ENCODE measurements at places on chromosomes 16 and 17.

DNA sequence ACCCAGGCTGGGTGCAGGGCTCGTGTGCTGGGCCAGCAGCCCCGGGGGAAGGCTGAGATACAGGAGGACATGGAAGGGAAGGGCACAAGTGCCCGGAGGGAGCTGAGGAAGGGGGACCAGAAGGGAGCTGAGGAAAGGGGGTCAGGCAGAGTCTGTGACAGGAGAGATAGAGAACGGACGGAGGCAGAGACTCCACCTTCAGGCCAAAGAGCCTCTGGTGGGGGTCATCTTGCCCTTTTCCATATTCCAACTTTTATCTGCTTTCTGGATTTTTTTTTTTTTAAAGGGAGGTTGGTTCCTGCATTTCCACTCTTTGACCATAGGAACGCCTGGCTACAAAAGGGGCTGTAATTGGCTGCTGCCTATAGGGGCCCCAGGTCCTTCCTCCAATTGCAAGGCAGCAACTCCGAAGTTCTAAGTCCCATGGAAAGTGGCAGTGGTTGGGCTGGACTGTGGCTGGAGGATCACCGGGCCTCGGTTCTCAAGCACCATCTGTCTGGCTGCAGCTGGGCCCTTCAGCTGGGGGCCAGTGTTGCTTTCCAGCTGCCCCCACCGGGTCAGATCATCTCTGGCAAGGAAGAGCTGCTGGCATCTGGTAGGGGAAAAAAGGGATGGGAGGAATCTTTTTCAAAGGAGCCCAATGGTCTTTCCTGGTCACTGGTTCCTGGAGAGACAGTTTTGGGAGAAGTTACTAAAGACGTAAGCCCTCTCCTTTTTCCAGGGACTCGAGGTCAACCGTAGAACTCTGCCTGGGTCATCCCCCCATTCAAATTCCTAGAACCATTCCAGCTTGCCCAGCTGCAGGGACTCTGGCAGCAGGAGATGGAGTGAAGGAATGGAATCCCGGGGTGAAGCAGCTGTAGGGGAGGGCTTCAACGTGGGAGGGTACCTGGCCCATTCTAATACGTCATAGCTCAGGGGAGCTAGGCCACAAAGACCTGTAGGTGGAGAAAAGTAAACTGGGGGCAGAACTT lies 13.1 kb upstream of the MRPS23 start:
- DNase-seq: peak; percentile 51

DNA sequence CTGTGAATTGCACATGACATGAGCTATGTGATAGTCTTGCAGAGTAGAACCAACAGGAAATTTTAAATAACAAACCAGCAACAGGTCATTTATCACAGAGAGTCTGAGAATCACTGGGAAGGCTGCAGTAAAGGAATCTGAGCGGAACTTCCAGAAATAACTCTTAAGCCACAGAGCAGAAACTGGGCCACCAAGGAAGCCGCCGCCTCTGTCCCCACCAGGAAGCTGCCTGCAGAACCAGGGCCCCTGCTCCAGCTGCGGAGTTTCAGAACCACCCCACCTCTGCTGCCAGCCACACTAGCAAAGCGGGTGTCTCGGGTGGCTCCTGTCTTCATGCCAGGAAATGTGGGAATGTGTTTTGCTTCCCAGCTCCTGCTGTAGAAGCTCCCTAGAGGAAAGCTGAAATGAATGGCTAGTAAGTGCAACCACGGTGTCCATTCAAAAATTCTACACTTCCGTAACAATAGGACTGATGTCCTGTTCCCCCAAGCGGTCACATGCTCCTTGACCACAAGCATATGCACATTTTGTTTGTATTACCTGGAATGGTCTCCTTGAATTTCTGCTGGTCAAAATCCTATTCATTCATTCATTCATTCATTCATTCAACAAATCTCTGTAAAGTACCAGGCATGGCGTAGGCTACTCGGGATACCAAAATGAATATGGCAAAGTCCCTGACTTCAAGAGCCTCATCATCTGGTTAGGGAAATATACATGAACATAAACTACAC lies 7.7 kb upstream of the ITPRIPL2 start:
- DNase-seq: peak; percentile 15

GRCh38 chr17:39981207-39981741 lies 667 bp downstream of the PSMD3 start:
- no peak for DNase-seq

- no peak for DNase-seq
Observed at GRCh38 chr17:74181341-74181740, 22.1 kb upstream of the RPL38 start.

DNA sequence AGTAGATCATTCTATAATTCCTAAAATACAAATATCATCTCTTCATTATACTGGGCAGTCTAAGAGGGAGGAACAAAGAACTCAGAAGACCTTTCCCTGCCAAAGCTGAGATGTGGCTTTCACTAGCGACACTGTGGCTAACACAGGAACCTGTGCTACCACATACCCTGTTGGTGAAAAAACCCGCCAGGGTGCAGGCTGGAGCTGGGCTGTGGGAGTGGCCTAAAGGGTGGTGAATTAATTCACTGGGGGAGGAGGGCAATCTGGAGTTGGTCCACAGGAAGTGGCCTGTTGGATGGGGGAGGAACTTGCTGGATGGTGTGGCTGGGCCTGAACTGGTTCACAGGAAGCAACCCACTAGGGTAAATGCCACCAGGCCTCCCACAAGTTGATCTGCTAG lies 7.4 kb downstream of the ZNF594 start:
- DNase-seq: no peak

DNA sequence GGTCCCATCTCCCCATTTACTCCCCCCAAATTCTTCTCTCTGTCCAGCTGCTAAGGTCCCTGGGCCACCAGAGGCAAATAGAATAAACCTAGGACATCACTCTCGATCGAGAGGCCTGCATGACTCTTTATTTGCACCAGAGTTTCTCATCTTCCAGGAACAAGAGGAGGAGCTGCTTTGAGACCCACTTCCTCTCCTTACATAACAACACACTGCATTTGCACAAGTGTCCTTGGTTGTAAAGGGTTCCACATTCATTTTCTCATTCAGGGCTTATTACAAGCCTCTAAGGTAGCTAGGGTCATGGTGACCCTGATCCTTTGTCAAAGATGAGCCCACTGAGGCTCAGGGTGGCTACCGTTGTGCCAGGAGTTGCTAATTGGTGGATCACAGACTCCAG lies 38.1 kb upstream of the RHOT1 start:
- DNase-seq: no peak

- no peak for DNase-seq
Observed at GRCh38 chr17:39782481-39782880, 44.7 kb downstream of the GRB7 start.

GRCh38 chr16:50292566-50292948 lies 26.2 kb downstream of the ADCY7 start:
- DNase-seq: no peak

- DNase-seq: no peak
Observed at GRCh38 chr16:58264961-58265479, 29.8 kb downstream of the PRSS54 start.

GRCh38 chr17:61179380-61179806 lies 220.2 kb upstream of the TBX2 start:
- no peak for DNase-seq

GRCh38 chr17:61510237-61510636 lies 58.0 kb downstream of the TBX4 start:
- no peak for DNase-seq

- DNase-seq: peak; percentile 43
Observed at GRCh38 chr17:45992904-45993303, 6.1 kb upstream of the STH start.

GRCh38 chr17:15780188-15780587 lies 48.1 kb downstream of the TBC1D26 start:
- no peak for DNase-seq

DNA sequence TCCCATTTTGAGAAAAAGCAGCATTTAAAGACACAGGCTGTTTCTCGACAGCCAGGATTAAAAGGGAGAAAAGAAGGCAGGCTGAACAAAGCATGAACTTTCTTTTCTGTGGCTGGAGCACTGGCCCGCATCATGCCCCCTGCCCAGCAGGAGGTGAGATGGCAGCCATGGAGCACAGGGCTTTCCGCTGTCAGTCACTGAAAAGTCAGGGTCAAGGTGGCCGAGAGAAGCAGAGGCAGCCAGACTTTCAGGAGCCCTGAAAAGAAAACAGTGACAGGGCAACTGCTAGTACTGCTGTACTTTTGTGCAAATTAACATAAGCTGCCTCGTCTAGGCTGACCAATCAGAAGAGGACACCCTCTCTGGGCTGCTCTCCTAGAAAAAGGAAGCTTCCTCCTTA lies 5.8 kb upstream of the GP2 start:
- no peak for DNase-seq

DNA sequence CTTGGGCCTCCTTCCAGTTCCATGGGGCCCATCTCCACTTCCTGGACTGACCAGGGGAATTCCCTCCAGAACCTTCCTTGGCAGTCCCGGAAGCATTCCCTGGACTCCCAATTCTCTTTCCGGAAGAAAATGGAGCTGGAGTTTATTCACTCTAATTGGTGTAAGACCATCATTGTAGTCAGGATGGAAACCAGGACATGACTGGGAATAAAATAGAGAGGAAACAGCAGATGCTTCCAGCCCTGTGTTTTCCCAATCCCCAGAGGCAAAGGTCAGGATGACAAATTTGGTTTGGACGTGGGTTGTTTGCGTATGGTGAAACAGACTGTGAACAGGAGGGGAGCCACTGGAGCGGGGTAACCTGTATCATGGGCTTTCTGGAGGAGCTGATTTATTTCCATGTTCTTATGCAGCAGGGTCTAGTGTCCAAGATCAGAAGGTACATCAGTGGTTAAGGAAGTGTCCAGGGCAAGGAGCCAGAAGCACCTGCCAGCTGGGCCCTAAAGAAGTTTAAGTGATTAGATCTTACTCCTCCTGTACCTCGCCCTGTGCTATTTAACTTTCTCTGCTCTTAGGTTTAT lies 8.5 kb upstream of the LONP2 start:
- DNase-seq: no peak

GRCh38 chr16:84354306-84354705 lies 14.0 kb upstream of the ATP2C2 start:
- DNase-seq: no peak

GRCh38 chr17:50191359-50192143 lies 9.9 kb downstream of the COL1A1 start:
- no peak for DNase-seq

- DNase-seq: no peak
Observed at GRCh38 chr16:48201515-48202201, 42.4 kb upstream of the LONP2 start.

DNA sequence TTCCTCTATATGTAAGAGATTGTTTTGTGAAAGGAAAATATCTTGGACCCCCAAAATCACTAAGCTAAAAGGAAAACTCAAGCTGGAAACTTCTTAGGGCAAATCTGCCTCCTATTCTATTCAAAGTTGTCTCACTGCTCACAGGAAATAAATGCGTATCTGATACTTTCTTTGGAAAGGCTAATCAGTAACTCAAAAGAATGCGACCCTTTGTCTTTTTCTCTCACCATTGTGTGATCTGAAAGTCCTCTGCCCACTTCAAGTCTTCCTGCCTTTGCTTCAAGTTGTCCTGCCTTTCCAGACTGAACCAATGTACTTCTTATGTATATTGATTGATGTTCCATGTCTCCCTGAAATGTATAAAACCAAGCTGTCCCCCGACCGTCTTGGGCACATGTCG lies 157.3 kb downstream of the KIF2B start:
- peak; percentile 28 for DNase-seq

DNA sequence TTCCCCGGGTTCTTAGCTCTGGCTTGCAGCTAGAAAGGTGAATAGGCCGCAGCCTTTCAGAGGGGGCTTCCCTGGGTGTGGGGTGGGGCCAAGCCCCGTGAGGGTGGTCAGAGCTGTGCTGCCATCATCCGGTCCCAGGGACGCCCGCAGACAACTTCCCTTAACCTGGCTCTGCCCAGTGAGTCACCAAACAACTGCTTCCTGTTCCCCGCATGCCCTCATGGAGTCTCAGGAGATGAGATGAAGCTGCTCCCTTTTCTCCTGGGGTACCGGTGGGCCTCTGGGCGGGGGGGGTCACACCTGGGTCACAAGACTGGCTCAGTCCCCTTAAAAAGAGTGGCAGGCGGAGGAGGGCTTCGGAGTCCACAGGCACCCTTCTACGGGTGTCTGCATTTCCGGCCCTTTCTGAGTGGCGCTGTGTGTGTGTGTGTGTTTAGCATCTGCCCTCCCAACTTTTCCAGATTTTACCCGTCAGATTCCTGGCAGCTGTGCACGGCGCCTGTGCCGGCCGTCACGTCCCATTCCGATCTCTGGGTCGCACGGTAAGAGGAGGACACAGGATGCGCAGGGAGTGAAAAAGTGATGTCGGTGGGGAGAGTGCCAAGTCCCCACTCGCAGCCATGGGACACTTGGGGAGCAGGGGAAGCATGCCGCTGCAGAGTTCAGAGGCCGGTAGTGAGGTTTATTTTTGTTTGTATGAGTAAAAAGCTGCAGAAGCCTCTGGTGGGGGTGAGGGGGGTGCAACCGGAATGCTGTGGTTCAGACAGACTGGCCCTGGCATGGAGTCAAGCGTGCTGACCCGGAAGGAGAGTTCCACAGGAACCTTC lies 16.8 kb downstream of the HIC1 start:
- DNase-seq: no peak

DNA sequence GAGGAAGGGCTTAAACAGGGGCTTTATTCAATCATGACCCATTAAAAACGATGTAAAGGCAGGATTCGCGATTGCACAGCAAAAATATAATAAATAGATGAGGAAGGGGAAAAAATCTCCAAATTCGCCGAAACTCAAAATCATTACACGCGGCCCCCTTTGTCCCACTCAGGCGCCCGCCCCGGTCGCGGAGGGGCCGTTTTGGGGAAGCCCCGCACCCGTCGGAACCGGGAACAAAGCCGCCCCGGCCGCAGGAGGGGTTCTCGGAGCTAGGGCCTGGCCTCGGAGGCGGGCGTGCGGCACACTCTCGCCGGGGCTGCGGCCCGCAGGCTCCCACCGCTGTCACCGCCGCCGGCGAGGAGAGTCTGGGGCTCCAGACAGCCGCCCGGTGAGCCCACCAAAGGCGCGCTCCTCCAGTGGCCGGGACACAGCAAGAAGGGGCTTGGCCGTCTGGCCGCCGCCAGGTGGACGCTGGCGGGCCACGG lies 521 bp downstream of the C16orf87 start:
- peak; percentile 44 for DNase-seq

GRCh38 chr16:11697319-11697718 lies 29.1 kb downstream of the SNN start:
- DNase-seq: no peak

DNA sequence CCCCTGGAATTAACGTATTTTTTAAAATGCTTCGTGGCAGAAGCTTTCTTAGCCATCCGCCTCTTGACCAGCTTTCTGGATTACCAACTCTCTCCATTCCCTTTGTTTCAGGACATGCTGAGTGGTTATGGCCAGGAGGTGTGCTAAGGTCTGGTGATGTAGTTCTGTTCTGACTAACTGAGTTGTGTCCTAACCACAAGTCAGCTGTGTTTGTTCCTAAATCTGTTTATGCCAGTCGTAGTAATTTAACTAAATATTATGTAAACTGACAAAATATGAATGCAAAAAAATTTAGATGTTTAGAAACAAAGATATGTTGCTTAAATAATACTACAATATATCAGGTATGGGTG lies 61.6 kb downstream of the MRTFB start:
- no peak for DNase-seq

DNA sequence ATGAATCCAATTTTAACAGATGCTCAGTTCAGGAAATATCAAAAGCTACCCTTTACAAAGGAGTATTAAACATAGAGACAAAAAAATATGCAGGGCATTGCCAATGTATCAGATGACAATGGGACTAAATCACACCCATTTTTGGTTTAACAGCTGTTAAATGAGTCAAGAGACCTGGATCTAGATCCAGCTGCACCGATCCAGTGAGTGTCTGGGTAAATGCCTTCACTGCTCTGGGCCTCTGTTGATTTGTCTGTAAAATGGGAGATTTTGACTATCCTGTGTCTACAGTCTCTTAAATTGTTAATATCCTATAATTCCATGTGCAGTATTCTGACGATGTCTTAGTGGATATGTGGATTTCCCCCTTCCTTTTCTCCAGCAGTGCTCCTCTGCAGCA lies 16.4 kb downstream of the KRT23 start:
- DNase-seq: no peak

Measured in GM23338 (cell line).